ENCODE measurements at places on chromosomes 6 and 20.

DNA sequence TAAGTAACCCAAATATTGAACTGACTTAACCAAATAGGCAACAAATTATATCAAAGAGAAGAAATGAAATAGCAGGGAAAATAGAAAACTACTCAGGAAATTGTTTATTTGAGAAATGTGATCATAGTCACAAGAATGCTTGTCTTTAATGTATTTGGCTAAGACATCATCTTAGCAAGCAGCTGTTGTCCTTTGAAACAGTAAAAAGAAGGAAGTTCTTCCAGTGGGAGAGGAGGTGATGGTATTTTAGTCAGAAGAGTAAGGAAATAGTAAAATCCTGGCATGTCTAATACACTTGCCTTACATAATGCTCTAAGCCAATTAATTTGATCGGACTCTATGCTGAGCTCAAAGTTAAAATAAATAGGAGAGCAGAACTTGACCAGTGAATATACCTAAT, 126.5 kb downstream of the EPM2A start:
- no peak for DNase-seq

DNA sequence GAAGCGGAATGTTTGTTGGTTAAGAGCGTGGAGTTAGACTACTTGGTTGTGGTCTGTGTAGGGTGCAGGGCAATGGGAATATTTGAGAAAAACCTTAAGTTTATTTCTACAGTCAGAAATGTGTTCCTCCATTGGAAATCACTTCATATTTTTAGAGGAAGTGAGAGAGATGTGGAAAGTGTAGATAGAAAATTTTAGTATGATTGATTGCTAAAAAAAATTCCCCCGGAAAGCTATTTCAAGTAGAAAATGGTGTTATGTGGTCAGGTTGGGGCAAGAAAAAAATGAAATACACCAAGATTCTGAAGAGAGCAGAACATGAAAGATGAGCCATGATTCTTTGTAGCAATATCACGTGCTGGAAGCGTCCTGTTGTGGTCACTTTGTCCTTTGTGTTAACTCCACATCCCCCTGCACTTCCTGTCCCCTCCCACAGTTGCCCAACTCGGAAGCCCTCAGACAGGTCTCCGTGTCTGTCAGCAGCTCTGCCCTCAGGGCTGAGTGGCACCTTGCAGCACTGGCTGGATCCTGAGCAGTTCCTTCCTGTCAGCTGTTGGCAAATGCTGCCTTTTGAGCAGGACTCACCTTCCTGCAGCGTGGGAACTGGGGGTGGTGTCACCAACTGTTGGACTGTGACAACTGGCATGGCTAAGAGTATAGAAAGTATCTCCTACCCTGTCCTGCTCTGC, 137.5 kb upstream of the SLC24A3 start:
- no peak for DNase-seq

GRCh38 chr6:642805-643204, 14.1 kb downstream of the HUS1B start:
- DNase-seq = no peak

DNA sequence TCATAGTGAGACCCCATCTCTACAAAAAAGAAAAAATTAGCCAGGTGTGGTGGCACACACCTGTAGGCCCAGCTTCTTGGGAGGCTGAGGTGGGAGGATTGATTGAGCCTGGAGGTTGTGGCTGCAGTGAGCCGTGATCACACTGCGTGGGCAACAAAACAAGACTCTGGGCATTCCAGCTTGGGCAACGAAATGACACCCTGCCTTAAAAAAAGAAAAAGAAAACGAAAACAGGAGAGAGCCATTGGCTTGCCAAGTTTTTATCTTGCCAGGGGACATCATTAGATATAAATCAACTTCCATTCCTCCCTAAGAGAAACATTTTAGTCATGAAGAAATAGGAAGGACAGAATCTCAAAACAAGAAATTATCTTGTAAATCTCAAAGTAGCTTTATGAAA, 109.5 kb downstream of the MAP3K7 start:
- DNase-seq = no peak

Measured in SHP77 (cell line).